ENCODE measurements at places on chromosomes 16 and 17.

DNA sequence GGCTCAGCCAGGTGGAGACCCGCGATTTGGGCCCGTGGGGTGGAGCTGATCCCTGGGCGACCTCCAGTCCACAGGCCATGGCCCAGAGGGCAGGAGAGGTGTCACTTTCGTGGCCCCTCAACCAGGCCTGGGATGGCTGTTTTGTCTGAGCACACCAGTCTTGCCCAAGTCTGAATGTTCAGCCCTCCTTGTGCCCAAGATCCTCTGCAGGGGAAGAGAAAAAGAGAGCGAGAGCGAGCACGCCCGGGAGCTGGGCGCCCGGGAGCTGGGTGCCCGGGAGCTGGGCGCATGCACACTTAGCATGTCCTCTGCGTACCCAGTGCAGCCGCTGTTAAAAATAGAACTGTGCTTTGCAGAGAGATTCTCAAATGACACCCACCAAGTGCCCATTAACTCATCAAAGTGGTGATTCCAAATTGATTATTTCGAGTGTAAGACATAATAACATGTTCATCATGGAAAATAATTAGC is 403.3 kb upstream of the TNRC6C start:
- peak; percentile 46 for DNase-seq

DNA sequence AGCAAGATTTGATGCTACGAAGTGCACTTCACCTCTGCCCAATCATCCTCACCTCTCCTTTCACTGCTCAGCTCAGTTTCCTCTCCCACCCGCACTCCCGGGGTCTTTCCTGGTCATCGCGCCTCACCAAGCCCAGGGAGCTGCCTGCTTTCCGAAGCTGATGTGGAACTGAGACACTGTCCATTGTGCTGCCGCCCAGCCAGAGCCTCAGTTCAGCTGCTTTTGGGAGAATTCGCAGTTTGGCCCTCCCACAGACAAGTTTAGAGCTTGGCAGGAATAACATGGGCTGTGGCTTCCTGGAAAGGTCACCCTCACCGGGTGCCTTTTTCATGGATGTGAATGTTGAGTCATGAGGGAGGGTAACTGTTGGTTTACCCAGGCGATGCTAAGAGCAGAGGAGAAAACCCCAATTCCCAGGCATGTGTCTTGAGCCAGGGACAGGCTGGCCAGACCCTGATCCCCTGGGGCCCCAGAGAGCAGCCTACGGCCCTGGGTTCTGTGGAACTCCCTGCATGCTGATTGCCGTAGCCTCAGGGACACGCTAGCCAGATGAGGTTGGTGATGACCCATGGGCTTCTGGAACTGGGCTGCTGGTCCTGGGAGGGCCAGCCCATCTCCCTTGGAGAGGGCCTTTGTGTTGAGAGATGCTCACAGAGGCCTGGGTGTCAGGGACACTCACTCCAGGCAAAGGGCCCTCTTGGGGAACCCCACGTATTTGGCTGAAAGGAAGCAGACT is 1687.5 kb downstream of the TP53TG3F start:
- no peak for DNase-seq

- no peak for DNase-seq
Observed at GRCh38 chr16:47779201-47780016, 318.3 kb downstream of the PHKB start.

- DNase-seq, result no peak
Observed at GRCh38 chr16:50602531-50603205, 54.5 kb downstream of the NKD1 start.

DNA sequence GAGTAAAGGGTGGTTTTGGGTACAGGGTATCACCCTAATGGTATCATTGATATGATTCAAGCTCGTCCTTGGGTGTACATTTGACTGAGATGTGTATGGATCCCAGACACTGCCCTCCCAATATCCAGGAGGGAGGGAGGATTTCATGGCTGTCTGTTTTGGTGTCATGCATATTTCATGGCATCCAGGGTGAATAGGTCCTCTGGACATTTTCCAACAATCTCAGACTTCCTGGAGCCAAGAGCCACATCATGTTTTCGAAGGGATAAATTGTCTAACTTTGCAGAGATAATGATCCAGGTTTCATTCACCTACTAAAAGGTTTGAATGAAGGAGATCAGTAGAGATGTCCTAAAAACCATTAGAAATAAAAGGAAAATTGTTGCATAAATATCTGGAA is 431.9 kb downstream of the SHISA9 start:
- DNase-seq, result no peak

DNA sequence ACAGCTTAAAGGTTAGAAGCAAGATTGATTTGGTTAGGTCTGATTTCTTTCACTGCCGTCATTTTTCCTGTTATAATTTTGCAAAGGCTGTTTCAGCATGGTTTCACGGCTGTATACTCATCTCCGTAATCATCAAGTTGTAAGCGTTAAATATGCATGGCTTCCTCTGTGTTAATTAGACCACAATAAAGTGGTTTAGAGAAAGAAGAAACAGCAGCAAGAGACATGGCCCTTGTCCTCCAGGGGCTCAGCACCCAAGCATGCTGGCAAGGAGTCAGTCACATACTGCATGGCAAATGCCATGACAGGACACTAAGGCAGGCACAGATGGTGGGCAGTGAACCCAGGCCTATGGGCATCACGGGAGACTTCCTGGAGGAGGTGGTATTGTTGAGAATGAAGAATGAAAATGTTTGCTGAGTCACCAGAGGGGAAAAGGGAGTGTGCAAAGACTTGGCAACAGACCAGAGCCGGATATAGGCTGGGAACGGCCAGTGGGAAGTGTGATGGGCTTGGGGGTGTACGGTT is 61.4 kb upstream of the PLCG2 start:
- no peak for DNase-seq

DNA sequence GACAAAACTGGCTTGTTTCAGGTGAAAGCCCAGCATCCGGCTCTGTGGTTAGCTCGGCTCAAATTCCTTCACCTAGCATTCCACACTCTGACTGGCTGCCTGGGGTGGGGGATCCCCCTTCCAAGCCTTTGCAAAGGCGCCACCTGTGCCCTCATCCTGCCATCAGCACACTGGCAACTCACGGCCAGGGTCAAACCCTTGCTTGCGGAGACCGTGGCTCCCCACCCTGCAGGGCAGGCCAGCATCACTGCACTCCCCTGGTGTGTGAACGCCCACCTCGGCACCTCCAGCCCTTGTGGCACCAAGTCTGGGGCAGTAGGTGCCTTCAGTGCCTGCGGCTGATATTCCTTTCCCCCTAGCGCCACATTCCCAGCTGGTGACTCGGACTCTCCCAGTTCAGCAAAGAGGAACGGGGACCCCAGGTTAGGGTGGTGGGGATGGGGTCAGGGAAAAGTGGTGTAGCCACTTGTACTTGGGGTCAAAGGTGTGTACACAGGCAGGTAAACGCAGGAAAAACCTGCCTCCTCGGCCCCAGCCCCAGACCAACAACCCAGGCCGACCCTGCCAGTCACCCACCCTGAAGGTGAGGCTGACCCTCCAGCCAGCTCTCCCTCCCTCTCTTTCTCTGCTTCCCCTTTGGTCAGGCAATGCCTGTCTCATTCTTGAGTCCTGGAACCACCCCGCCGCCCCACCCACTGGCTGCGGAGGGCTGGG is 1.1 kb downstream of the FLII start:
- no peak for DNase-seq

DNA sequence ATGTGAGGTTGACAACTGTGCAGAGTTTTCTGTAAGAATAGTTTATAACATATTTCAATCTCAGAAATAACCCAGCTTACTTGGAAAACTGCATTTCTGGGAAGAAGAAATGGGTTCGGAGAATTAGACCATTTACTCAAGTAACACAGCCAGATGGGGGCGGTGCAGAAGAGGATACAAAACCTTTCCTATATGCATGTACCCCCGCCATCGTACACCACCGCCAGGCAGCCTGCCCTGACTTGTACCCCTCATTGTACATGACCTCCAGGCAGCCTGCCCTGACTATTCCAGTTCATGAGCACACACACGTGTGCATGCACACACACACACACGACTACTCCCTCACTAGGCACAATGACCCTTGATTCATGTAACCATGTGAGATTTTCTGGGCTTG is 154.0 kb downstream of the C16orf78 start:
- no peak for DNase-seq

Measured in D341Med (cell line).